ENCODE measurements at places on chromosomes 1 and 21. TPM values are rescaled to one million over a fixed set of nuclear protein-coding genes. Genes with fewer than 3 reads are reported as not detected.

FBXO2 gene
- 1.8 TPM for total RNA-seq

FCRL6 gene
- not detected for total RNA-seq

ADGRB2 gene
- total RNA-seq, result 0.65 TPM

ZFP69 gene
- total RNA-seq, result 2.7 TPM

MARK1 gene
- 0.05 TPM for total RNA-seq

XCL1 gene
- total RNA-seq, result 57.5 TPM

SERINC2 gene
- 0.35 TPM for total RNA-seq

C1QTNF12 gene
- 2.1 TPM for total RNA-seq

DMAP1 gene
- 40.4 TPM for total RNA-seq

LIN28A gene
- total RNA-seq, result 0.46 TPM

PUM1 gene
- total RNA-seq, result 104 TPM

CLCNKA gene
- not detected for total RNA-seq

Measured in activated T-cell treated with anti-CD3 and anti-CD28 coated beads, Interleukin-2, amount 50 U/mL, for 4 hours (primary cell).